ENCODE measurements at places on chromosomes 12 and 14.

GRCh38 chr14:53953828-53954550, 2.6 kb downstream of the BMP4 start:
- DNase-seq, result no peak

GRCh38 chr12:116142936-116143898, 134.3 kb downstream of the MED13L start:
- DNase-seq, result no peak

- no peak for DNase-seq
Observed at GRCh38 chr12:52726451-52726850, 23.1 kb upstream of the KRT77 start.

GRCh38 chr12:119447618-119448017, 113.1 kb downstream of the CCDC60 start:
- no peak for DNase-seq

GRCh38 chr12:98399532-98399931, 115.9 kb upstream of the TMPO start:
- no peak for DNase-seq

DNA sequence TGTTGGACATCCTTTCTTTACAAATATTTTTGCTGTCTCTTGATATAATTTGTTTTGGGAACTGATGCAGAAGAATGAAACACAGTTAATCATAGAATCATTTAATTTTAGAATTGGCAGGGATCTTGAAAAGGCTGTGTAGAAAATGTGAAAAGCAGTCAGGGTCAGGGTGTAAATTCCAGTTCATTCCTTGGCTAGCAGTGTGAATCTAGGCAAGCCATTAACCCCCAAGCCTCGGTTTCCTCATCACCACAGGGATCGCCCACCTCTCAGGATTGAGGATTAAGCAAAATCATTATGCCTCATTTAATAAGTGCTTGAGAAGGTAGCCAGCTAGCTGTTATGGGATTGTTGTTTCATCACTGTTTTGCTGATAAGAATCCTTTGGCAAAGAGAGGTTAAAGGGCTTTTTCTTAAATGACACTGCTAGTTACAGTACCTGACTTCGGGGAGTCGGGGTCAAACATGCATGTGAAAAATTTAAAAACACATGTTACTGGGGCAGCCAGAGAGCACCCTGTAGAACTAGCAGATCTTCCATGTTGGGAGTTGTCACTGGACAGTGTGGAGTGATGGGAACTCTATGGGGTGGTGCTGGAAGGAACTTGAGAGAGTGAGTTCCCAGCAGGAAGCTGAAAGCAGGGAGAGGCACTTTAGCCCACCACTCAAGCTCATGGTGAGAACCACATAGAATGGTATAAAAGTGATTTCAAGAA, 10.7 kb downstream of the TNFRSF1A start:
- DNase-seq, result no peak

GRCh38 chr14:30533126-30533525, 25.8 kb upstream of the G2E3 start:
- no peak for DNase-seq

DNA sequence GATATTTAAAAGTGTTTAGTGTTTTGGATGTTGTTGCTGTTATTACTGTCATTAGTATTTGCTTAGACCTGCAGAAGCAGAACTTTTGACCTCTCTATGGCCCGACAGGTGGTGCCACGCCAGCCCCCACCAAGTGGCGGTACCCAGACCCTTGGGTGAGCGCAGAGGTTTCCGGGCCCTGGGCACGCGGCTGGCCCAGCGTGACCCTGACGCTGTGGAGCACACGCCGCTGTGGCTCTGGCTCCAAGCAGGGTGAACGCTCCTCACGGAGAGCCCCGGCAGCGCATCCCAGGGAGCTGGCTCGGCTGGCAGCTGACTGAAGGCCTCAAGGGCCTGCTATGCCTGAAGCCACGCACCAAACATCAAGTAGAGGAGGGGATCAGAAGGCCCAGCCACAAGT, 22.6 kb downstream of the SLC25A47 start:
- DNase-seq, result no peak

DNA sequence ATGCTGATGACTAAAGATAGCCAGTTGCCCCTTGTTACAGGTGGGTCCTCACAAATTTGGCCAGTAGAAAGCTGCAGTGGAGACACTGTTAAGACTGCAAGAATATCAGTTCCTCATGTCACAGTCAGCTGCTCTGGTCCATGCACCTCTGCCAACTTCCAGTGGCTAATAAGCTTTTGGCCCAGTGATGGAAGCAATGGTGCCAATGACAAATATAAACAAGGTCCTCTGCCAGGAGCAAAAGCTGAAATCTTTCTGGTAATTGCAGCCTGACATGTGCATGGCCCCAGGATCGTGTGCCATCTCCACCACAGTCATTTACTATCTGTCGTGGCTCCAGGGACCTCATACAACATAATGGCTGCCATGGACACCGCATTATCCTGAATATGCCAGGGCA, 85.4 kb upstream of the TMEM260 start:
- DNase-seq, result no peak

DNA sequence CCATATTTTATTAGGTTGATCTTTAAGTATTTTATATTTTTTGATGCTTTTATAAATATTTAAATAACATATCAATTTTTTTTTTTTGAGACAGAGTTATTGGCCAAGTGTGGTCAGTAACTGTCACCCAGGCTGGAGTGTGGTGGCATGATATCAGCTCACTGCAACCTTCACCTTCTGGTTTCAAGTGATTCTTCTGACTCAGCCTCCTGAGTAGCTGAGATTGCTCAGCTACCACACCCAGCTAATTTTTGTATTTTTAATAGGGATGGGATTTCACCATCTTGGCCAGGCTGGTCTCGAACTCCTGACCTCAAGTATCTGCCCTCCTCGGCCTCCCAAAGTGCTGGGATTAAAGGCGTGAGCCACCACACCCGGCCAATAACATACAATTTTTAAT, 71.1 kb downstream of the FUT8 start:
- no peak for DNase-seq

DNA sequence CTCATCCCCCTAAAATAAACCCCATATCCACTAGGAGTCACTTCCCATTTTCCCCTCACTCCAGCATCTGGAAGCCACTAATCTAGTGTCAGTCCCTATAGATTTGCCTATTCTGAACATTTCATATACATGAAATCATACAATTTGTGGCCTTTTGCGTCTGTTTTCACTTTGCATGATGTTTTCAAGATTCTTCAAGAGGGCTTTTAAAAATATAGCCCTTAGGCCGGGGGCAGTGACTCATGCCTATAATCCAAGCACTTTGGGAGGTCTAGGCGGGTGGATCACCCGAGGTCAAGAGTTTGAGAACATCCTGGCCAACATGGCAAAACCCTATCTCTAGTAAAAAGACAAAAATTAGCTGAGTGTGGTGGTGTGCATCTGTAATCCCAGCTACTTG, 104.7 kb downstream of the VEZT start:
- no peak for DNase-seq

GRCh38 chr12:129366656-129367055, 513.4 kb downstream of the GLT1D1 start:
- no peak for DNase-seq

DNA sequence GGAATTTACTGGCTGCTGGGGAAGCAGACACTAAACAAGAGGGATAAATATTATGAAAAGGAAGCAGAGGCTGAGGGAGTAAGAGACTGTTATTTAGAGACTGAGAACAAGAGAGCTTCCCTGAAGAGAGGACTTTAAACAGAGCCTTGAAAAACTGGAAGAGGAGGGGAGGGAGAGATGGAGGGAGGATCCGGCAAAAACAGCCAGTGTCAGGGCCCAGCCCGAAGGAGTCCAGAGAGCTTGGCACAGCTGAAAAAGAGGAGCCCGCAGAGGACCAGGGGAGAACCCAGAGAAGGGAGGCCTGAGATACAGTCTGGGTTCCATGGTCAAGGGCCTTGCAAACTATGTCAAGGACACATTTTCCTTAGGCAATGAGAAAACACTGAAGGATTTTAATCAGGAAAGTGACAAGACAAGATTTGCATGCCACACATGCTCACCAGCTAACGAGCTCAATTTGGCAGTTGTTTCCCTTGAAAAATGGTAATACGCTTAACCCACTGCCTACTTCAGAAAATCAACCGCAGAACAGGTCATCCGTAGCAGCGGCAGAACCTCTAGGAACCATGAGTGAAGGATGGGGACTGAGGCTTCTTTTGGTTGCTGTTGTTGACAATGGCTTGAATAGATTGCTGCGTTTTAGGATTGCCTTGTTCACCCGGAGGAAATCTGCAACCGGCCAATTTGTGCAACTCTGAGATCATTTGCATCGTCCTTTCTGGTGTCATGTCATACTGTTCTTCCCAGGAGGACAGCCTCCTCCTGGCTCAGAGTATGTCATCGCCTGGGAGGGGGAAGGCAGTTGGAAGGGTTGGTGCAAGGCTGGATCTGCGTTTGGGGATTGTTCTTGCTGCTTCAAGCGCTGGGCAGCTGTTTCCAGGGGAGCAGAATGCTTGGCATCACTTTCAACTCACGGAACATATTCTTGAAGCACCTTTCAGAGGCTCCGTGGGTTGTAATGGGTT, 108.2 kb downstream of the PRMT8 start:
- DNase-seq, result no peak

DNA sequence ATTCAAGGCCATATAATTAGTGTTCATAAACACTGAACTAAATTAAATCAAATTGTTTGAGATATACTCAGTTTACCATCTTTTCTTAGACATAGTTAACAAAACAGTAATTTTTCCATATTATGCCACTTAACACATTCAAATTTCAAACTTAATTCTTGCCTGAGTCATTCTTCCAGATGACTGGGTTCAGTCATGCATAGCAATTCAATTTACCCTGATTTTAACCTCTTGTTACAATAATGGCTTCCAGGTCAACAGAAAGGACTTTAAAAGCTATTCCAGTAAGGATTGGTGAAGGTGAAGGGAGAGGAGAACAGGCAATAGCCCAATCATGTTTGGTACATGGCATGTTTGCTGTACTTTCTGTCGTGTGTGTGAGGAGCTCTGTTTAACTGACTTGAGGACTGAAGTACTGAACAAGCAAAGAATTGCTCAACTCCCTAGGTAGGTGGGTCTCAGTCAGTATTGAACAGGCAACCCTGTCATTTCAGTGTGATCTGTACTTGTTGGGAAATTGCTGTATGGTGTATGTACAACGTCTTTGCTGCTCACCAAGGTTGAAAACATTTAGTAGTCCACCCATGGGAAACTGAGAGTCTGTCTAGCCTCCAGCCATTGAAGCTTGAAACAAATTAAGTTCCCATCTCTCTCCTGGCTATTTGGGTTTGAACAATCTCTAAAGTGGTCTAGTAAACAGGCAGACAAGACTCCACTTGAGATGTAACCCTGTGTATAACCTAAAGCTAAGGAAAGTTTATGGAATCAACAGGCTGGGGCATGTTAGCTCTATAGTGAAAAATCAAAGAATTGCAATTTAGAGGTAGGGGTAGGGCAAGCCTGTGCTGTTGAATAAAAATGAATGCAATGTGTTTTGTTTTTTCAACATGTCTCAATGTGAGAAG, 327.2 kb downstream of the BTG1 start:
- no peak for DNase-seq

GRCh38 chr12:2058837-2059236, 6.0 kb downstream of the CACNA1C start:
- no peak for DNase-seq

DNA sequence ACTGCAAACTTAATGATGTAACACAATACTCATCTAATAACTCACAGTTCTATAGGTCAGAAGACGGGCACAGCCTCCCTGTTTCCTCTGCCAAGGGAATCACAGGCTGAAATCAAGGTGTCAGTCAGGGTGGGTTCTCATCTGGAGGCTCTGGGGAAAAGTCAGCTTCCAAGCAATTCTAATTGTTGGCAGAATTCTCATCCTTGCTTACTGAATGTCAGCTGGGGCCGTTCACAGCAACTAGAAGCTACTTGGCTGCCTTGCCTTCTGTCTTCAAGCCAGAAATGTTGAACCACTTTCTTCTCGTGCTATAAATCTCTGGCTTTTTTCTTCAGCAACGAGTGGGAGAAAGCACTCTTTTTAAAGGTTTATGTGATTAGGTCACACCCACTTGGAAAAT, 80.1 kb upstream of the PDZRN4 start:
- DNase-seq, result no peak

DNA sequence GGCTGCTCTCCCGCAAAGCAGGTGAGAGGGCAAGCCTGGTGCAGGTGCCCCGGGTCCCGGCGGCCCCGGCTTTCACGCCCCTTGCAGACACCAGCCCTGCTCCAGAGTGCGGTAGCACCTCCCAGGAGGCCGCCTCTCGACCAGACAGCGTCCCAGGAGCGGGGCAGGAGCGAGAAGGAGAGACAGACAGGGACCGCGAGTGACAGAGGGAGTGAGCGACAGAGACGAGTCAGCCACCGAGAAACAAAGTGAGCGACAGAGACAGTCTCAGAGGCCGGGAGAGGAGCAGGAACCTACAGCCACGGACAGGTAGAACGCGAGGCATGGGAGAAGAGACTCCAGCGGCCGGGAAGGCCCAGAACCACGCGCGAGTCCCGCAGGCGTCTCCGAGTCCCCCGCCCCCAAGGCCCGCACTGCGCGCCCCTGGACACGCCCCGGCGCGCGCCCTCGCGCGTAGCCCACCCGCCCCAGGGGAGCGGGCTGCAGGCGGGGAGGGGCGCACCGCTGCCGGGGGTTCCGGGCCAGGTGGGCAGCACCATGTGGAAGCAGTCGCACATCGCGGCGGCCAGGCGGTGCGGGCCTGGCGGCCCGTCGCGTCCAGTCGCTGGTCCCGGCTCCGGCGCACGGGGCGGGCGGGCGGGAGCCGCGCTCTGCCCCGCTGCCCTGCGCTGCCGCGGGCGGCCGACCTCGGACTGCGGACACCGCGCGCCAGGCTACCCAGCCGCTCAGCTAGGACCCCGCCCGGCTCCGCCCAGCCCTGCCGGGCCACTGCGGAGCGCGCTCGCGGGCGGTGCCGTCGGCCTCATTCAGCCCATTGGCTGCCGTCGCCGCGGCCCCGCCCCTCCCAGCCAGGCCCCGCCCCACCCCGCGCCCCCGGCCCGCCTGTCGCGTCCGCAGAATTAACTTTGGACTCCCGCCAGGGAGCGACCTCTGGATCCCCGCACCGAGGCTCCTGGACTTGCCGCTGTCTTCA, at the start of gene AHNAK2:
Gene AHNAK2, minus strand, starts transcription at position 694 of the 973 bp plus-strand sequence. Its CDS starts 137 bp downstream, at position 557.
- peak; percentile 37 for DNase-seq

All from anterior cingulate cortex (tissue), 58 donors.